ENCODE measurements at places on chromosomes 11 and 22. TPM values are rescaled to one million over a fixed set of nuclear protein-coding genes. Genes with fewer than 3 reads are reported as not detected.

DNA sequence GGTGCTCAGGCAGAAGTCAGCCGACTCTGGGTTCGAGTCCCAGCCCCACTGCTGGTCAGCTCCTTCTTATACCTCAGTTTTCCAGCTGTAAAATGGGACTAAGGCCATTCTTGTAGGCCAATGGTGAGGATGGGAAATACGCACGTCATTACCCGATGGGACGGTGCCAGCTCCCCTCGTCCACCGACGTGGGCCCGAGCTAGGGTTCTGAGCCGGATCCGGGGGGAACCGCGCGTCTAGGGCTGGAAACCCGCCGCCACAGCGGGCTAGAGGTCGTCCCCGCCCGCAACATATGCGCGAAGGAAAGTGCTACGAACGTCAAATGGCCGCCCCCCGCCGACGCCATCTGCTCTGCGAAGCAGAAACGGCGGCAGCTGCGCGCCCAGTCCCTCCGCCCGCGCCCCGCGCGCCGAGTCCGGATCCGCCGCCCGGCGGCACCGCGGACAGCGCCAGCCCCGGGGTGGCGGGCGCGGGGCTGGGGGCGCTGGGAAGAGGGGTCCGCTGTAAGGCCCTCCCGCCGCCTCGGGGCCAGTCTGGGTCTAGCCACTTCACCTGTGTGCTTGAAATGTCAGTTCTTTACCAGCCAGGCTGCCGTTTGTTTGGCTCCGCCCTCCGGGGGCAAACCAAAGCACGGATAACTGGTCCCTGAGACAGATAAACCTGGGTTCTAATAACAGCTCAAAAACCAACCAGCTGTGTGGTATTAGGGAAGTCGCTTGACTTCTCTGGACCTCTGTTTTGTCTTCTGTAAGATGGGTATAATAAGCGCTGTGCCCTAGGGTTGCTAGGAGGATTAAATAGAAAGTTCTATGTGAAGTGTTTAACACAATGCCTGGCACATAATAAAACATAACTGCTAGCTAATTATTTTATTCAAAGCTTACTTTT lies 103.5 kb upstream of the RCN1 start:
- no peaks in the 10 kb centered on the region for H3K36me3 ChIP-seq
- no peak for DNase-seq
- no peak overlapping the region for H3K4me3 ChIP-seq
- H3K27ac ChIP-seq: no peak overlapping the region
- peaks cover 1% of the 10 kb centered on the region for H3K4me1 ChIP-seq
- H3K27me3 ChIP-seq: peaks cover 50% of the 10 kb centered on the region

- no peak overlapping the region for H3K27ac ChIP-seq
- H3K36me3 ChIP-seq: no peaks in the 10 kb centered on the region
- H3K4me3 ChIP-seq: no peak overlapping the region
- peaks cover 7% of the 10 kb centered on the region for H3K27me3 ChIP-seq
- H3K4me1 ChIP-seq: no peaks in the 10 kb centered on the region
These were observed 144.2 kb downstream of the TRIM29 start for GRCh38 chr11:119993722-119994121.

DNA sequence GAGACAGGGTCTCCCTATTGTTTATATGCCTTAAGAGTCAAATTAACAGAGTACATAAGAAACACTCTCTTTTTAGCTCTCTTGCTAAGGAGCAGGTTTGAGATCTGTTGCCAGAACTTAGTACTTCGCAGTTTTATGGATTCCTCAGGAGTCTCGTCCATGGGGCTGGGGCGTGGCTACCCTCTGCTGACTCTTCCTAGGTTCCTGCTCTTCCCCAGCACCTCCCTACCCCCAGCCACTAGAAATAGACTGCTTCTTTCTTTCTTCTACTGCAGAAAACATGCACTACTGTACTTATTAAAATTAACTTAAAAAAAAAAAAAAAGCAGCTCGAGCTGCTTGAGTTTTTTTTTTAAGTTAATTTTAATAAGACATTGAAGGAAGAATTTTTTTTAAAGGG lies 8.0 kb downstream of the FAM118B start:
- H3K27me3 ChIP-seq: no peaks in the 10 kb centered on the region
- no peak for DNase-seq
- no peaks in the 10 kb centered on the region for H3K36me3 ChIP-seq
- peaks cover 20% of the 10 kb centered on the region for H3K4me1 ChIP-seq
- H3K27ac ChIP-seq: no peak overlapping the region
- no peak overlapping the region for H3K4me3 ChIP-seq

- DNase-seq: no peak
- H3K27ac ChIP-seq: no peak overlapping the region
- no peaks in the 10 kb centered on the region for H3K27me3 ChIP-seq
- H3K4me1 ChIP-seq: peaks cover 9% of the 10 kb centered on the region
- no peak overlapping the region for H3K4me3 ChIP-seq
- peaks cover 5% of the 10 kb centered on the region for H3K36me3 ChIP-seq
These were observed 44.6 kb downstream of the FAM168A start for GRCh38 chr11:73553266-73553665.

DNA sequence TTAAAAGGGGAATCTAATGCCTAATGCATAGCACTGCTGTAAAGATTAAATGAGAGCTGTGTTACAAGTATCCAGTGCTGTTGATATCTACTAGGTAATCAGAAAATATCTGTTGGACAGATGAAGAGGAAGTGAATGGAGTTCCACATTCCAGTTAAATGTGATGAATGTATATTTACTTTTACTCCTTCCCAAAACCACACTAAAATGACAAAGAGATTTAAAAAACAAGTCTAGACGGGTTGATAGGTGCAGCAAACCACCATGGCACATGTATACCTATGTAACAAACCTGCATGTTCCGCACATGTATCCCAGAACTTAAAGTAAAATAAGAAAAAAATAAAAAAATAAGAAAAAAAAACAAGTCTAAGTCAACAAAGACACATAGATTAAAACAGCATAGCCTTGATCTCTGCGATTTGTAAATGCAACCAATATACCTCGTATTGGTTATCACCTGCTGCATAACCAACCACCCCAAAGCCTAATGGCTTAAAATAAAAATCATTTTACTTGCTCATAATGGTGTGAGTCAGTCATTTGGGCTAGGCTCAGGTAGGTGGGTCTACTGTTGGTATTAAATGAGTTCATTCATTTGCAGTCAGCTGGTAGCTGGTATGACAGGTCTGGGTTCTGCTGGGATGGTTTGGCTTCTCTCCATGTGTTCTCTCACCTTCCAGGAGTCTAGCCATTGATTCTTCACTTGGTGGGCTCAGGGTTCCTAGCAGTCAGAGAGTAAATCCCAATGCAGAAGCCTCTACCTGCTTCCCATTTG lies 39.7 kb upstream of the SLC6A5 start:
- no peak overlapping the region for H3K27ac ChIP-seq
- H3K36me3 ChIP-seq: no peaks in the 10 kb centered on the region
- peaks cover 3% of the 10 kb centered on the region for H3K27me3 ChIP-seq

DNA sequence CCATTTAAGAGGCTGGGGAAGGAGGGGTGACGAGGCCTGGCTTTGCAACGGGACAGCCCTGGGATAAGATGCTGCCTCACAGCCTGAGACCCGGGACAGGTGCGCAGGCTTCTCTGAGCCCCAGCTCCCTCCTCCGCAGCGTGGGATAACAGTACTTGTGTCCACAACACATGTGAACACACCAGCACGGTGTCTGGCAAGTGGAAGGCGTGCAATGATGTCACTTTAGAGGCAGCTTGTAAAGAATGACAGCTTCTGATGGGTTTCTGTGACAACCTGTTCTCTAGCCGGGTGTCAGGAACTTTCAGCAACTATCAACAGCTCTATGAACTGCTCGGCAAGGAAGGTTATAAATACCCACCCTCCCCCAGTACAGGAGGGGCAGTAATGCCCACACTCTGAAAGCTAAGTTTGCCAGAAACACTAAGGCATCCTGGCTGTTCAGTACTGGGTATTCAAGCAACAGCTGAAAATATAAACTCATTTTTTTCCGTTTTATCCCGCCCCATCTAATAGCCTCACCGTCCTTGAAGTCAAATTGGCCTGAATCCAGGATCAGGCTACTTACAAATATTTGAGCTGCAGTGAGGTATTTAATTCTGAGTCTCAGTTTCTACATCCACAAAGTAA lies 59.7 kb downstream of the MYH9 start:
- peaks cover 79% of the 10 kb centered on the region for H3K36me3 ChIP-seq
- no peaks in the 10 kb centered on the region for H3K27me3 ChIP-seq
- H3K4me1 ChIP-seq: peaks cover 72% of the 10 kb centered on the region
- peak overlapping the region; percentile 99 for H3K27ac ChIP-seq
- H3K4me3 ChIP-seq: peak overlapping the region; percentile 77

DNA sequence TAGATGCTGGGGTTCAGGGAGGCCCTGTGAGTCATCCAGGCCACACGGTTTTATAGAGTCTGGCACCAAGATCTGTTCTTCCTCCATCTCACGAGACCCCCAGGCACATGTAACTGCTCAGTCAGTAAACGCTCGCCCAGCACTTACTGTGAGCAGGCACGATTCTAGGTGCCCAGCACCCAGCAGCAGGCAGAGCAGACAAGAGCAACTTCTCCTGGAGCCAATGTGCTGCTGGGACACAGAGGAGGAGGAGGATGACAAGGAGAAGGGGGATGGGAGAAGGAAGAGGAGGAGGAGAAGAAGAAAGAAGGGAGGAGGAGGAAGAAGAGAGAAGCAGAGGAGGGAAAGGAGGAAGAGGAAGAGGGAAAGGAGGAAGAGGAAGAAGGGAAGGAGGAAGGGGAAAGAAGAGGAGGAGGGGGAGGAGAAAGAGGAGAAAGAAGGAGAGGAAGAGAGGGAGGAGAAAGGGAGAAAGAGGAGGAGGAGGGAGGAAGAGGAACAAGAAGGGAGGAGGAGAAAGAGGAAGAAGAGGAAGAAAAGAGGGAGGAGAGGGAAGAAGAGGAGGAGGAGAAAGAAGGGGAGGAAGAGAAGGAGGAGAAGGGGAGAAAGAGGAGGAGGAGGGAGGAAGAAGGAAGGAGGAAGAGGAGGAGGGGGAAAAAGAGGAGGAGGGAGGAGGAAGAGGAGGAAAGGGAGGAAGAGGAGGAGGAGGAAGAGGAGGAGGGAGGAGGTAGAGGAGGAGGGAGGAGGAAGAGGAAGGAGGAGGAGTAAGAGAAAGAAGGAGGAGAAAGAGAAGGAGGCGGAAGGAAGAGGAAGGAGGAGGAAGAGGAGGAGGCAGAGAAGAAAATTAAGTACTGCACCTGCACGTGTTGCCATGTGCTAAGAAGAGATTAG lies 77.6 kb upstream of the RTL6 start:
- H3K4me3 ChIP-seq: no peak overlapping the region
- no peaks in the 10 kb centered on the region for H3K36me3 ChIP-seq
- H3K27me3 ChIP-seq: peaks cover 16% of the 10 kb centered on the region

IGF2 gene
- total RNA-seq: not detected

VSIG2 gene
- total RNA-seq: not detected

SF3A1 gene
- total RNA-seq: 267 TPM

BSX gene
- total RNA-seq: not detected

Measured in activated CD8-positive, alpha-beta memory T cell treated with anti-CD3 and anti-CD28 coated beads, Interleukin-2, amount 10 ng/mL, durations not matched to agents 7 days and 5 days (primary cell).